ENCODE measurements at places on chromosomes 12 and 14.

GRCh38 chr12:107296681-107297089 lies 203.3 kb upstream of the CRY1 start:
- DNase-seq: no peak

DNA sequence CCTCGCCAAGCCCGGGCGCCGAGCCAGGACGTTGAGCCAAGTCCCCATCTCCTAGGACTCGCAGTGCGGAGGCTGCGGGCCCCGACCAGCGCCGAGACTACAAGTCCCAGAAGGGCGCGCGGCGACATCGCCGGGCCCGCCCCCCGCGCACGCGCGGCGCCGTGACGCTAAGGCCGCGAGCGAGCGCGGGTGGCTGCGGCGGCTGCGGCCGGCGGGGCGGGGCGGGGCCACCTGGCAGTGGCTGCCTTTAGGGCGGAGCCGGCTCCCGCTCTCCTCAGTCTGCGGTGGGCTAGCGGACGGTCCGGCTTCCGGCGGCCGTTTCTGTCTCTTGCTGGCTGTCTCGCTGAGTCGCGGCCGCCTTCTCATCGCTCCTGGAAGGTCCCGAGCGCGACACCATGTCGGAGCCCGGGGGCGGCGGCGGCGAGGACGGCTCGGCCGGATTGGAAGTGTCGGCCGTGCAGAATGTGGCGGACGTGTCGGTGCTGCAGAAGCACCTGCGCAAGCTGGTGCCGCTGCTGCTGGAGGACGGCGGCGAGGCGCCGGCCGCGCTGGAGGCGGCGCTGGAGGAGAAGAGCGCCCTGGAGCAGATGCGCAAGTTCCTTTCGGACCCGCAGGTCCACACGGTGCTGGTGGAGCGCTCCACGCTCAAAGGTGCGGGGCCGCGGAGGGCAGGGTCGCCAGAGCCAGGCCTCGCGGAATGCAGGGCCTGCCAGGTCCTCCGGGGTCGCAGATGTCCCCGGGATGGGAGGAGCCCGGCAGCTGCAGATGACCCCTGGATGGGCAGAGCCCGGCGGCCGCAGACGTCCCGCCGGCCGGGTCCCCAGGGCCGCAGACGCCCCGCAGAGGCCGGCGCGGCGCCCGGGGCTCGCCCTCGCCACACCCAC lies at the start of gene DYNC1H1:
Gene DYNC1H1, plus strand, starts transcription at position 277 of the 884 bp plus-strand sequence. Its CDS starts 119 bp downstream, at position 396.
- DNase-seq: peak; percentile 88

DNA sequence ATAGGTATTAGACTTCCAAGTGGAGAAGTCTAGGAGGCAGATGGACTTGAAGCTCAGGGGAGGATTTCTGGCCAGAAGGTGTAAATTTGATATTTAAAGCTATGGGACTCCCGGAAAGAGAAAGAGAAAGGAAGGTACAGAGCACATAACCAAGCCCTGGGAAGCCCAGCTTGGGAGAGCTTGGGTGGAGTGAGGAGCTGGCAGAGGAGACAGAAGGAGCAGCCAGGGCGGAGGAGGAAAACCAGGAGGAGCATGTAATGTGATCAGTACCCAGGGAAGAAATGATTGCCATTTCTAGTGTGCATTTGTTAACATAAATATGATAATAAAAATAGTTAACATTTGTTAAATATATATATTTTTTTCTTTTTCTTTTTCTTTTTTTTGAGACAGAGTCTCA lies 67.4 kb downstream of the KICS2 start:
- DNase-seq: no peak

DNA sequence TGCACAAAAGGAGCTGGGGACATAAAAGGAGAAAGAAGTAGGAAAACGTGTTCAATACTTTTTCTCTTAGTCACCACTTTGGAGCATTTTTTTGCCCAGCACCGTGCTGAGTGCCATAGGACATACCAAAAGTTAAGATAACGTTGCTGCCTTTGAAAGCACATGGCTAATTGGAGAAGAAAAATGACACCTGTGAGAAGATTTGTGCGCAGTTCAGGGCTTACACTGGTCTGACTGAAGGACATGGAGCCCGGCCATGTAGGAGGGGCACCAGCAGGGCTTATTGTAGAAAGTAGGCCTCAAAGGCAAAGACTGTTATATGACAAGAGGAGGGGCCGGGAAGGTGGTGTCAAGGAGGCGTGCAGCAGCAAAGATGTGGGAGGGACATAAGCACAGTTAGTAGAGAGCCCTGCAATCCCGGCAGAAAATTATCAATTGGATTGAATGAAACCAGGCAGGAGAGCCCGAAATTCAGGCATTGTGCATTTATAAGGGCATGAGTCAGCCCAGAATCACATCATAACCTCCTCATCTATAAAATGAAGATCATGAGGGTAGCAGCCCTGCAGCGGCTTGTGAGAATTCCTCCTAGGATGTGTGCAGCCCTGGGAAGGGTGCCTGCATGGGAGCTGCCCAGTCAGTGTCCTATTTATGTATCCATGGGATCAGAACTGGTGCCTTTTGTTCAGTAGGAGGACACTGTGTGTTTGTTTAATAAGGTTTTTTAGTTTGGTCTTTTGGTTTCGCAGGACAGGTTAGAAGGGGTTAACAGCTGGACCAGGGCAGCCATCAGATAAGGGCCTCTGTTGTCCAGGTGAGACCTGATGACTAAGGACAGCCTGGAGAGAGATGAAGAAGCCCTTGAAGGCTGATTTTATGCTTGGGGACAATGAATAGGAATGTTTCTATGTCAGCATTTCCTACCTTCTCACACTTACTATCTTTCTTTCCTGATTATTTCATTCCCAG lies 122.4 kb downstream of the GPR135 start:
- DNase-seq: no peak

- DNase-seq: no peak
These were observed 9.1 kb downstream of the CEP170B start for GRCh38 chr14:104874110-104874531.

DNA sequence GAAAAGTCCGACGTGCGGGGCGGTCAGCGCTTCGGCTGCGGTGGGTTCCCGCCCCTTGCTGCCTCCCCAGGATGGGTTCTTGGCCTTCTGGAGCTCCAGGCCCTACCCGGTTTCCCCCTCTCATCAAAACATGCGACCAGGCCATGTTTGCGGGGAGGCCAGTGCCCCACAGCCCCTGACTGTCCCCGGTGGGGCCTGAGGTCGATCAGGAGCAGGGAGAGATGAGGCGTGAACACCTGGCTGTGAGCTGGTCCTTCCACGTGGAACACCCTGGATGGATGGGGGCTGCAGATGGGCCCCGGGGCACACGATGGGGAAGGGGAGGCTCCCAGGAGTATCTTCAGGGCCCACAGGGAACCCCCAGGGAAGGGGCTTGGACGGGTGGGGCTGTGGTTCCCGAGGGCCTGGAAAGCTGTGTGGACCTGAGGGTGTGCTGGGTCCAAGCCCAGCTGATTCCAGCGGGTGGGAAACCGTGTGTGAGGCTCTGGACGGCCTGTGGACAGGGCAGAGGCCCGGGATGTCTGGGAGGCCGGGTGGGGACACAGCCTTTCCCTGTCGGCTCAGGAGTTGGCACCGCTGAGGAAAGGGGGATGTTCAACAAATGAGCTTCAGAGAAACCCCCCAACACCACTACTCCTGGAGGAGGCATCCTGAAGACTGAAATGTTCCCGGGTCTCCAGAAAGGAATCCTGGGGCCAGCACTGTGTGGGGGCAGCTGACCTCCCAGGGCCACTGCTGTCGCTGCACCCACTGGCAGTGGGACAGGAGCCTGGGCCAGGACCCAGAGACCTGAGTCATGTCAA lies 187.0 kb upstream of the C14orf180 start:
- DNase-seq: no peak

GRCh38 chr12:4041187-4041885 lies 168.1 kb upstream of the PARP11 start:
- DNase-seq: no peak

Data from WERI-Rb-1 (cell line).